ENCODE measurements at places on chromosomes 7 and 10.

DNA sequence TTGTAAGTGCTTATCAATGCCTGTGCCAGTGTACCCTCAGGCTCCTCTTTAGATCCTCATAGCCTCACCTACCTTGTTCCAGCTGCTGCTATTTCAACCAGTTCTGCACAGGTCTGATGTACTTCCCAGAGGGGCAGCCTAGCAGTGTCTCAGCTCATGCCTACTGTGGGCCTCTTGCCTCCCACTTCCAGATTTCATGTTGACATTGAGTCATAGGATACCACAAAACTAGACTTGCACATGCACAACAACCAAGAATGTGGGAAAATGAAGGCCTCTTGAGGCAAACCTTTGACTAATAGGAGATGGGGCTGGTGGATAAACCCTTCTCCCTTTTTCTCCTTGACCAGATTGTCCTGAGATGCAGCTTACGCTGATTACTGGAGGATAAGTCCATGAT lies 31.0 kb downstream of the PON3 start:
- DNase-seq, result no peak

DNA sequence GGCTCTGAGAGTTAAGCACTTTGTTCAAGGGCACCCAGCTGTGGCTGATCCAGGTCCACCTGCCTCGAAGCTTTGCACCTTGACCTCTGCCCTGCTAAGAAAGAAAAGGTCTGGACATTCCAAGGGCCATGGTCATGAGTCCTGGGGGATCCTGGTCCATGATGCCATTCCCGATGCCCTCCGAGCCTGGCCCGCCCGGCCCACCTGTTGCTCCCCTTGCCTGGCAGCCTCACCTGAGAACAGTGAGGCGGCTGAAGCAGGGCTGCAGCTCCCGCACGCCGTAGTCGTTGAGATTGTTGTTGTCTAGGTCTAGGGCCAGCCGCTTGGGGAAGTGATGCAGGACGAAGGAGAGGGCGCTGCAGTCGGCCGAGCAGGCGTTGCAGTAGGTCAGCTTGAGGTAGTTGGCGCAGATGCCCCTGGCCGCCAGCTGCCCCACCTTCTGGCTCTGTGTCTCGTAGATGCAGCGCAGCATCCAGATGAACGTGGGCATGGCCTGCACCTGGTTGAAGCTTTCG lies 27.5 kb downstream of the NOD1 start:
- no peak for DNase-seq

DNA sequence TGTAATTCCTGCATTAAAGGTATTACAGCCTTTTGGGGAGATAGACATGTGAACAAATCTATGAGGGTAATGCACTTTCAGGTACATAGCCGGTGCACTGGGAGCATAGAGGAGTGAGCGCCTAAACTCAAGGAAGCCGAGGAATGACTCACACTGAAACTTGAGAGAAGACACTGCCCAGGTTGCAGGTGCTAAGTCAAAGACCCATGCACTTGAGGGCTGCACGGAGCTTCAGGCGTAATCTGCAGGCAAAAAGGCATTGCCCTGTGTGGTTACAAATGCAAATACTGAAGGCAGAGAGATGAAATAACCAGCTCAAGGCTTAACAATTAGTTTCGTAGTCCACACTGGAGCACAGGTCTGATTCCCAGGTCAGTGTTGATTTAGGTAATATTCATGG lies 51.0 kb upstream of the OSBPL3 start:
- DNase-seq, result no peak

DNA sequence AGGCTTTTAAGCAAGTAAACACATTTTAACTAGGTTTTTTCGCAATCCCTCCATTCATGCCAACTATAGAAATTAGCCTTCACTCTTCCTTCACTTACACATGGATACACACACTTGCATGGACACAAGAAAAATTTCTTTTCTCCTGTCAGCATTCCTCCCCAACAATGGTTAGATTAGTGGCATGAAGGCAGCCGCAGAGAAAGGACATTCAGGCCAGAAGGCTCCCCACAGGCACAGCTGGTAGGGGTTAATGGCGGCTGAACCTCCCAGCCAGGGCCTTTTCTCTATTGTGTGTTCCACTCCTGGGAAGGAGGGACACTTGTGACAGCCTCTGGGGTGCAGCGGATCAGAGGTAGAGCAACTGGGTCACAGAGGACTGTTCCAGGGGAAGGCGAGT lies 255.0 kb upstream of the SP8 start:
- no peak for DNase-seq

DNA sequence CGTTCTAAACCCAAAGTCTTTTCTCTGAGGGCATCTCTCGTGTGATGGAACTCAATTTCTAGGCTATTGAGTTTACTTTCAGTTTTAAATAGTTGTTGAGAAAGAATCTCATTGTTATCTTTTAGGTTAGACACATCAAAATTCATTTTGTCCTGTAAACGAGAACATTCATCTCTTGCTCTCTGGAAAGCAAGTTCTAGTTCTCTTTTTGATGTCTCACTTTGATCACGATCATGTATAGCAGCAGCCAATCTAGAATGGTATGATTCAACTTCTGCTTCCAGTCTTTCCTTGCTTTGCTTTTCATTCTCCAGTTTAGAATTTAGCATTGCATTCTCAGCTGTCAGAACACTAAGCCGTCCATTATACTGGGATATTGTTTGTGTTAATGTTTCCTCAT lies 65.1 kb downstream of the ANKRD26 start:
- no peak for DNase-seq

- no peak for DNase-seq
These were observed 328.2 kb upstream of the LRRN3 start for GRCh38 chr7:110762546-110763225.

GRCh38 chr7:132118641-132119040 lies 457.6 kb downstream of the PLXNA4 start:
- no peak for DNase-seq

GRCh38 chr7:37961251-37961650 lies 40.8 kb downstream of the EPDR1 start:
- no peak for DNase-seq

GRCh38 chr7:158684329-158684728 lies 20.3 kb downstream of the NCAPG2 start:
- no peak for DNase-seq
